ENCODE measurements at places on chromosomes 7 and 10. TPM values are rescaled to one million over a fixed set of nuclear protein-coding genes. Genes with fewer than 3 reads are reported as not detected.

The FZD1 gene
- total RNA-seq = 13.1 TPM

- H3K36me3 ChIP-seq = no peaks in the 10 kb centered on the region
- DNase-seq = no peak
- no peak overlapping the region for H3K4me3 ChIP-seq
- no peak overlapping the region for H3K27ac ChIP-seq
These were observed 48.5 kb downstream of the AMZ1 start for GRCh38 chr7:2736411-2736914.

DNA sequence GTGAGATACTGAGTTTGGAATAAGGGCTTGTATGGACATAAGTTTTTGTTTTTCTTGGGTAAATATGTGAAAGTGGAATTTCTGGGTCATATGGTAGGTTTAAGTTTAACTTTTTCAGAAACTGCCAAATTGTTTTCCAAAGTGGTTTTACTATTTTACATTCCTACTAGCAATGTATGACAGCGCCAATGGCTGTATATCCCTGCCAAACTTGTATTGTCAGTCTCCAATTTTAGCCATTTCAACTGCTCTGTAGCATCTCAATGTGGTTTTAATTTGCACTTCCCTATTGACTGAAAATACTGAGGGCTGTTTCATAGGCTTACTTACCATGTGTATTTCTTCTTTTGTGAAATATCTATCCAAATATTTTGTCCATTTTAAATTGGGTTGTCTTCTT lies 90.5 kb upstream of the ZNF32 start:
- no peak overlapping the region for H3K4me3 ChIP-seq
- H3K27ac ChIP-seq = no peak overlapping the region
- DNase-seq = no peak
- H3K27me3 ChIP-seq = no peaks in the 10 kb centered on the region

- H3K27ac ChIP-seq = no peak overlapping the region
- H3K27me3 ChIP-seq = no peaks in the 10 kb centered on the region
- H3K4me1 ChIP-seq = no peaks in the 10 kb centered on the region
- no peak for DNase-seq
- H3K4me3 ChIP-seq = no peak overlapping the region
These were observed 790.6 kb upstream of the AUTS2 start for GRCh38 chr7:68807666-68808065.

GRCh38 chr10:16957038-16957437 lies 139.8 kb upstream of the RSU1 start:
- H3K27me3 ChIP-seq = no peaks in the 10 kb centered on the region
- no peak for DNase-seq
- no peak overlapping the region for H3K4me3 ChIP-seq
- peaks cover 4% of the 10 kb centered on the region for H3K4me1 ChIP-seq
- H3K27ac ChIP-seq = no peak overlapping the region

- H3K27me3 ChIP-seq = no peaks in the 10 kb centered on the region
- H3K4me1 ChIP-seq = no peaks in the 10 kb centered on the region
- no peak for DNase-seq
- no peak overlapping the region for H3K27ac ChIP-seq
These were observed 91.9 kb upstream of the NPY start for GRCh38 chr7:24192053-24192452.

- no peak overlapping the region for H3K4me3 ChIP-seq
- H3K27ac ChIP-seq = no peak overlapping the region
- H3K4me1 ChIP-seq = no peaks in the 10 kb centered on the region
- no peaks in the 10 kb centered on the region for H3K36me3 ChIP-seq
- no peaks in the 10 kb centered on the region for H3K27me3 ChIP-seq
- no peak for DNase-seq
These were observed 821.6 kb downstream of the ANKRD7 start for GRCh38 chr7:119046068-119046467.

DNA sequence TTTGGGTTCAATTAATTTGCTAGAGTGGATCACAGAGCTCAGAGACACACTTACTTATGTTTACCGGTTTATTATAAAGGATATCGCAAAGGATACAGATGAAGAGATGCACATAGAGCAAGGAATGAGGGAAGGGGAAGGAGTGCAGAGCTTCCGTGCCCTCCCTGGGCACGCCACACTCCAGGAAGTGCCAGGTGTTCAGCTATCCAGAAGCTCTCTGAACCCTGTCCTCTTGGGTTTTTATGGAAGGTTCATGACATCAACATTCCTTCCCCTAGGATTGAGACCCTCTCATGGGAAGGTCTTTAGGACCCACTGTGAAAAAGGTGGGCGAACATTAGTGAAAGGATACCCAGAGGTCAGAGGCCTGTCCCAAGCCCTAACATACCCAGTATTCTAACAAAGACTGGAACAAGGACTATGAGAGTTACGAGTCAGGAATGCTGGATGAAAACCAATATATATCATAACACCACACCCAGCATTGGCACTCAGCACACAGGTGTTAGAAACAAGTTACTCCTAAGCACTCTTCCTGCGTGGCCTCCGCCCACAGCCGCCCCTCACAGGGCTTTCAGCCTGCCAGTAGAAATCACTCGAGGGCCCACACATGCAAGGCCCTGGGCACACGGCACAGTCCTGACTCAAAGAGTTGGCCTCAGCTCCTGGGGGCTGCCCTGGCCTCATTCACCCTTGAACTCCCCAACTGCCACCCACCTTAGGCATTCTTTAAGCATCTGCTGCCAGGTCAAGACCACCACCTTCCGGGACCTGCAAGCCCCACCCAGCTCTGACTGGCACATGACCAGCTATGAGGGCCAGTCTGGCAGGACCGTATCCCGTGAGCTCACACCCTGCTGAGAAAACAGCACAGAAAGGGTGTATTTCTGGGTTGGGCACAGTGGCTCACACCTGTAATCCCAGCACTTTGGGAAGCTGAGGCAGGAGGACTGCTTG lies 5.6 kb upstream of the AIFM2 start:
- H3K27me3 ChIP-seq = no peaks in the 10 kb centered on the region
- peaks cover 17% of the 10 kb centered on the region for H3K36me3 ChIP-seq
- H3K4me3 ChIP-seq = no peak overlapping the region

The INA gene
- 2.2 TPM for total RNA-seq

GRCh38 chr7:12450615-12451014 lies 47.0 kb upstream of the VWDE start:
- no peak for DNase-seq
- H3K27me3 ChIP-seq = no peaks in the 10 kb centered on the region
- H3K4me1 ChIP-seq = no peaks in the 10 kb centered on the region
- H3K36me3 ChIP-seq = no peaks in the 10 kb centered on the region
- H3K27ac ChIP-seq = no peak overlapping the region

The NEUROD6 gene
- not detected for total RNA-seq

The PCBD1 gene
- 56.1 TPM for total RNA-seq

The DNAH11 gene
- total RNA-seq = 11.9 TPM

GRCh38 chr7:6232534-6232933 lies 39.9 kb downstream of the CYTH3 start:
- DNase-seq = no peak
- H3K27me3 ChIP-seq = no peaks in the 10 kb centered on the region
- H3K4me1 ChIP-seq = peaks cover 69% of the 10 kb centered on the region
- H3K36me3 ChIP-seq = no peaks in the 10 kb centered on the region
- H3K4me3 ChIP-seq = no peak overlapping the region
- H3K27ac ChIP-seq = no peak overlapping the region

DNA sequence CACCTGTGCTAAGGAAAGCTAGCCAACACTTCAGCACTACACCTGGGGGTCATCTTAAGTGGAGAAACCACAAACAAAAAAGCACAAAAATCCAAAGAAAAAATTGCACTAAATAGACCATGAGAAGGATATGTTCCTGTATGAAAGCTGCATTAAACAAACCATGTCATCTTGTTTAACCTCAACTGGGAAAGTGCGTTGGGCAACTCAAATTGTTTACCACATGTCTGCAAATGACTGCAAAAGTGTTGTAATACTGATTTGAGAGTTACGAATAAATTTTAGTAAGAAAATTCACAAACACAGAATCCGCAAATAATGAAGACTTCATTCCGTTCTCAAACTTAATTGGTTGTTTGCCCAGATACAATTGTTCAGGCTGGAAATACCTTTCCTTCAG lies 111.9 kb upstream of the EGFR start:
- no peak overlapping the region for H3K27ac ChIP-seq
- no peak for DNase-seq
- H3K27me3 ChIP-seq = no peaks in the 10 kb centered on the region
- H3K4me3 ChIP-seq = no peak overlapping the region
- H3K36me3 ChIP-seq = no peaks in the 10 kb centered on the region
- H3K4me1 ChIP-seq = no peaks in the 10 kb centered on the region

- peaks cover 5% of the 10 kb centered on the region for H3K4me1 ChIP-seq
- DNase-seq = no peak
- H3K36me3 ChIP-seq = no peaks in the 10 kb centered on the region
- H3K27me3 ChIP-seq = no peaks in the 10 kb centered on the region
These were observed at the start of gene SLC35G1 for GRCh38 chr10:93893646-93894515. Gene SLC35G1 (plus strand): TSS chr10:93893978. CDS start chr10:93894034, 56 bp downstream.

- no peaks in the 10 kb centered on the region for H3K36me3 ChIP-seq
- no peaks in the 10 kb centered on the region for H3K4me1 ChIP-seq
- no peak overlapping the region for H3K4me3 ChIP-seq
- H3K27ac ChIP-seq = no peak overlapping the region
- no peak for DNase-seq
- no peaks in the 10 kb centered on the region for H3K27me3 ChIP-seq
These were observed 697.6 kb upstream of the GALNT17 start for GRCh38 chr7:70434376-70434775.

DNA sequence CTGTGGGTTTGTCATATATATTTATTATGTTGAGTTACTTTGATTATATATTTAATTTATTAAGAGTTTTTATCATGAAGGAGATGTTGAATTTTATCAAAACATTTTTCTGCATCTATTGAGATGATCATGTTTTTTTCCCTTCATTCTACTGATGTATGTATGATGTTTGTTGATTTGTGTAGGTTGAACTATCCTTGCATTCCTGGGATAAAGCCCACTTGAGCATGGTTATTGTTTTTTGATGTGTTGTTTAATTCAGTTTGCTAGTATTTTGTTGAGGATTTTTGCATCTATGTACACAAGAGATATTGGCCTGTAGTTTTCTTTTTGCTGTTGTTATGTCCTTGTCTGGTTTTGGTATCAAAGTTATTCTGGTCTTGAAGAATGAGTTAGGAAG lies 31.1 kb downstream of the SCART1 start:
- H3K27me3 ChIP-seq = no peaks in the 10 kb centered on the region
- no peak overlapping the region for H3K4me3 ChIP-seq
